ENCODE measurements at places on chromosomes 7 and 10.
A peak's percentile ranks its signal among the peaks of the same experiment; 100 is the strongest.

DNA sequence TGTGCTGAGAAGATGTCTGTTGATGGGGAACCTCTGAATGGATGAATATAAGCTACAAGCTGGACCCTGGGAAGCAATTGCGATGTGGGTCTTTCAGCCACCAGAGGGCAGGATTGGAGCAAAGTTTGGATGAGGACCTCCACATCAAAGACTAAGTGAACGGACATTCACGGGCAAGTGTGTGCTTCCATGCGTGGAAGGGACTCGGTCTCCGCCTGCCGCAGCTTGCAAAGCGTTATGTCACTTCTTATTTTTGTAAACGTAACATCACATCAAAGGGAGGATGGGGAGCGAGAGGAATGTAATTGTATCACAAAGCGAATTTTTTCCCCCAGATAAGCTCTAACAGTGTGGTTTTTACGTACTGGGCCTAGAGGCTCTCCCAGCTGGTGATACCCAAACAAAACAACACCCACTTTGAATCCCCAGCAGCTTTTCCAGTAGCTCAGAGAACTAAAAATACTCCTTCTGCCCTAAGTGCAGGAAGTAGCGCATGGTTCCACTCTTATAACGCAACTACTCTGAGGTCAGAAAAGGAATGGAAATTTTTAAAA lies 65.0 kb downstream of the VWA2 start:
- peak; percentile 40 for DNase-seq

DNA sequence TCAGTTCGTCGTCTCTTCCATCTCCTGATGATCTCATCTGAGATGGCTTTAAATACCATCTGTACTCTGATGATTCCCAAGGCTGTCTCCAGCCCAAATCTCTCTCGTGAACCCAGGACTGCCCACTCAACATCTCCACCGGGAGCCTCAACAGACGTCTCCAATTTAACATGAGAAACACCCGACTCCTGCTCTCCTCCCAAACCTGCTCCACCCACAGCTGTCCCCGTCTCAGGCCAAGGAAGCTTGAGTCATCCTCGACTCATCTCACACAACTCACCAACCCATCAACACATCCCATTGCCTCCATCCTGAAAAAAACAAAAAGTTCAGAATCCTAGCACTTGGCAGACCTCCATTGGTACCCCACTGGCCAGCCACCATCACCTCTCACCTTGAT lies 29.7 kb upstream of the CALN1 start:
- DNase-seq, result no peak

DNA sequence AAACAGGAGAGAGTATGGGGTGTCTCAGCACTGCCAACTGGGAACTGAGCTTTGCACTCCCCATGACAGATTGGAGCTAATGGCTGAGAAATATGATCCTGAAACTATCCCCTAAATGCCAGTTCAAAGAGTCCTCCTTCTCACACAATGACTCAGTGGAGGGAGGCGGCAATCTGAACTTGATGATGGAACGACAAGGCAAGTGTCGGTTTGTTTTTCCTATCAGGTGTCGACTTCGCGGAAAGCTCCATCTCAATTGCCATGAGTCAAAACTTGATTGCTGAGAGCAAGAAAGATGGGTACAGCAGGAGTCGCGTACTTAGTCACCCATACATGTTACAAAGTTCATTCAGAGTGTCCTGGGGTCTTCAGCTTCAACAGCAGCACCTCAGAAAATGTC lies 52.5 kb downstream of the NPY start:
- no peak for DNase-seq

DNA sequence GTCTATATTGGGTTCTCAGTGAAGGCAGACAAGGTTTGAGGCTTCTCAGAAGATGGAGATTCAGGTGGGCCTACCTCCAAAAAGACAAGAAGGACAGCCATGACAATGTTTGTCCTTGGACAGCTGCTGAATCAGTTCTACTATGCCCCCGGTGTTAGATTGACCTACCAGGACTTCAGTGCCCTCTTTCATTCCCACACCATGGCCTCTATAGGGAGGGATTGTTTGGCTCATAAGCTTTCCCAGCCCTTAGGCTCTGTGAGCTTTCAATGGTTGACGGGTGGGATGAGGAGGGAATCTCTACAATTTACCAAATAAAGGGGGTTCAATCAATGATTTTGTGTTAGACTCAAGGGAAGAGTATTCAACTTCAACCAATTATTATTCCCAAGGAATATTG lies 23.4 kb upstream of the RAPGEF5 start:
- no peak for DNase-seq

- no peak for DNase-seq
These were observed 955.7 kb downstream of the SORCS3 start for GRCh38 chr10:105596749-105597148.

GRCh38 chr7:151871904-151872303 lies 5.0 kb downstream of the PRKAG2 start:
- DNase-seq, result no peak

GRCh38 chr7:156220701-156221100 lies 408.4 kb upstream of the SHH start:
- DNase-seq, result no peak
